ENCODE measurements at places on chromosomes 4 and X.

- DNase-seq, result no peak
Observed at GRCh38 chr4:88382621-88383020, 4.0 kb downstream of the HERC6 start.

DNA sequence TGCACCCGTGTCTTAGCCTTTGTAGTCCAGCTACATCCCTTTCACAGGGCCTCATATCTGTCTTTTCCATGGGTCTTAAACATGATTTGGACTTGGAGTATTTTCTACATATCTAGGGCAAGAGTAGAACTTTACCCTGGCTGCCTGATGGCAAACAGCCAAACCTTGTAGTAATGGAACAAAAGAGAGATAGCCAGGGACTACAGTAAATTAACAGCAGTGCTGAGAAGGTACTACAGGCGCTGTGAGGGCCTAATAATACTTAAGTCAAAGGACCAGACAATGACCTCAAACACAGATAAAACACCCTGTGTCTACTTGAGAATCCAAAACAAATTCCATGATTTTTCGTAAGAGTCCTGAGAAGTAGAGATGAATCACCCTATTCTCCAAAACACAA lies 111.0 kb upstream of the WDR17 start:
- no peak for DNase-seq

DNA sequence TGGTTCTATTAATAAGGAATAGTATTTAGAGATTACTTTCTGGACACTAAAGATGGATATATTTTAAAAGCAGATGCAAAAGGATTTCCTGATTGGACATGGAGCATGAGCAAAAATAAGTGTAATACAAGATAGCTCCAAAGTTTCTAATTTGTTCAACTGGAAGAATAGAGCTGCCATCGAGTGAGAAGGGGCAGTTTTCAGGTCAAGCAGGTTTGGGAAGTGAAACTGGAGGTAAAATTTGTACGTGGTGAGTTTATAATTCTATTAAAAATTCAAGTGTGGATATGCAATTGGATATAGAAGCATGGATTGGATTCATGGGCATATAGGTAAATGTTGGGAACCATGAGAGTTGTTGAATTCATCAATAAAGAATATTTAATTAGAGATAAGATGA lies 31.8 kb downstream of the PRDM8 start:
- no peak for DNase-seq

- no peak for DNase-seq
Observed at GRCh38 chr4:1614049-1614448, 70.1 kb downstream of the FAM53A start.

DNA sequence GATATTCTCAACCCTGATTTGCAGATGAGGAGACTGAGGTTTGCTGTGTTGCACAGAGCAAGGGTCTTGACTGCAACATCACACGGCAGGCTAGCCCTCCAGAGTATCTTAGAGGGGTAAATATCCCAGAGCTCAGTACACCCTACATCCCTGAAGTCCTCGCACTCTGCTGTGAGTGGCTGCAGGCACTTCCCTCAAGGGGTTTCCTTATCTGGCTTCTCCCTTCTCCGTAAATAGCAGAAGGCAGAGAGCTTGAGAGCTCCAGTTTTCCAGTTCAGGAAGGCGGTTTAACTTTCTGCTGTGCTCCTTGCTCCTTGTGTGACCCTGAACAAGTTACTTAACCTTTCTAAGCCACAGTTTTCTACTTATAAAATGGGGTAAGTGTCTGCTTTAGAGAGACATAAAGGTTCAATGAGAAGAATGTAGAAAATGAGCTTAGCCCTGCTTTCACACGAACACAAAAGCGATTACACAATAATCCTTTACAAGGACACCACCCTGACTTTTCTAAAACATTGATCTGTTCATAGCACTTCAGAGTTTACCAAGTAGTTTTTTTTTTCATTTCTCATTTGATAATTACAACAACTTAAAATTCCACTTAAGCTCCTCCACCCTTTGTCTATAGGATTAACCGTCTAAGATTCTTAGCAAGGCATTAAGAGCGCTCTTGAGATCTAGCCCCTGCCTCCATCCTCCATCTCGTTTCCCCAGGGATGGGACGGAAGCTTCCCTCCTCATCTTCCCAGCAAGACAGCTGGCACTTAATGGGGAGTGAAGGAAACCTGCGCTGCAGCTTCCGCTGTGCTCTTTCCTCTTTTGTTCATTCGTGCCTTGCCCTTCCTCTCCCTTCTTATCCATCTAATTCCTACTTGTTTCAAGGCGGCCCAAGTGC lies 68.4 kb downstream of the TAPT1 start:
- DNase-seq, result no peak

DNA sequence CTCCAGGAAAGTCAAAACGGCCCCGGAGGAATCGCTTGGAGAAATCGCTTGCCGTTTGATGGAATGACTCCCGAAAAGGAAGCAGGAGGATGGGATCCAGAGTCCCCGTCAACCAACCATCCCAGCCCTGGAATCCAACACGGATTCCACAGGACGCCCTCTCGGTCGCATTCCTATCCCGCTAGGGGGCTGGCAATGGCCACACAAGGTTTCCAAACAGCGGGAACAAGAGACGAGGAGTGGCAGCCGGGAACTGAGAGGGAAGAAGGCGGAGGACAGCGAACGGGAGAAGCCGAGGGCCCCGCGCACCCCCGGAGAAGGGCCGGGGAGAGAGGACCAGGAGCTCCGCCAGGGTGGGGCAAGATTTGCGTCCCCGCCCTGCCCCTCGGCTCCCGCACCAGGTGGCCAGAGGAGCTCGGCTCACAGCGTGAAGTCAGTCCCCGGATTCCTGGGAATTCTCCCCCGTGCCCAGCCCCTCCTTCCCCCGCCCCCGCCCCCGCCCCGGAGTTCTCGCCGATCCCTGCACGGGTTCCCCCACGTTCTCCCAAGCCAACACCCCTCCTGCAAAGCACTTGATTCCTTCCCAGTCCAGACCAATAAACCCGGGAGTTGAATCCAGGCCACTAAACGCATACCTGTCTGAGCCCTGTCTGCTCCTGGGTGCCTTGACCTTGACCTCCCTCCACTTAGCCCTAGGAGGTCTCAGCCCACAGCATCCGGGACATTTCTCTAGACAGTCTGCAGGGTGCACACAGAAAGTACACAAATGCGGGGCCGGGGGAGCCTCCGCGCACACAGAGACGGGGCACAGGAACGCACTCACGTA lies 1.4 kb downstream of the PDZD4 start:
- DNase-seq, result no peak

DNA sequence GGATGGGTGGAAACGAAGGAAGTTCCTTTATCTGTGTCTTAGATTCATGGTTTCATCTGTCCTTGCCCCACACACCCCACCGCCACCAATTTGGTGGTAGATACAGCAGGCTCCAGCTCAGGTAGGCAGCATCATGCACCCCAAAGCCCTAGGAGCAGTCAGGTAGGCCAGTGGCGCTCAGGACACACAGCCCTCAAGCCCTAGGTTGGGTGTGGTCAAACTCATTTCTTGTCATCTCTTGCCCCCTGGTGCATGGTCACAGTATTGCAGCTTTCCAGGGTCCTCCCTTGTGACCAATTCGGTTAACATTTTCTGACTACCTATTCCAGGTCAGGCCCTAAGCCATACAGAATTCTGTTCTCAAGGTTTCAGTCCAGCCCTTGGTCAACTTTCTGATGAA lies 14.5 kb upstream of the PRRG3 start:
- peak; percentile 73 for DNase-seq

- DNase-seq, result peak; percentile 54
Observed at GRCh38 chr4:74449571-74450297, 4.8 kb downstream of the AREG start.

DNA sequence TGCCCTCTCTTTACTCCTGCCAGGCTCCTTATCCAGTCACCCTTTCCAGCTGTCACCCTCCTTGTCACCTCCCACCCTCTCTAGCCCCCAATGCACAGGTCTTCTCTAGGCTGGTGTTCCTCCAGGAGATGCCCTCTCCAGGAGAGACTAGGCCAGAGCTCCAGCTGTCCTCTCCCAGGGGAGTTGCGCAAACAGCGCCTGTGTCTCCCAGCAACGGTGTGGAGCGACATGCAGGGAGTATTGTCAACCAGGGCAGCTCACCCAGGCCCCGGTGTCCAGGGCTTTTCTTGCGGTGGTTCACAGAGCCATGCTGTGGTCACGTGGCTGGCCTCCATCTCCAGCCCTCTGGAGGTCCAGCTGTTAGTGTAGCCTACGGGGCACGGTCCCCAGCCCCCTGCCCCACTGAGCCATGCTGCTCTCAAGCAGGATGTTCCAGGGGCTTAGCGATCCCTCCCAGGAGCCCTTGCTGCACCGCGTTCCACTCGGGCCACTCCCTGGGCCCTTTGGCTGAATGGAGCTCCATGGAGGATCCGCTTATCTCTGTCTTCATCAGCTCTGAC lies 34.8 kb downstream of the CCNQ start:
- no peak for DNase-seq

- peak; percentile 11 for DNase-seq
Observed at GRCh38 chr4:144906181-144906925, 191.6 kb downstream of the ANAPC10 start.

- peak; percentile 65 for DNase-seq
Observed at GRCh38 chrX:37060999-37061398, 52.8 kb downstream of the FAM47C start.

- DNase-seq, result no peak
Observed at GRCh38 chr4:157700898-157701694, 471.7 kb downstream of the GASK1B start.

GRCh38 chr4:110527156-110527555 lies 51.2 kb downstream of the ENPEP start:
- DNase-seq, result no peak

GRCh38 chr4:125682730-125683129 lies 368.0 kb downstream of the FAT4 start:
- no peak for DNase-seq

GRCh38 chr4:129821073-129821472 lies 725.1 kb downstream of the C4orf33 start:
- DNase-seq, result no peak

DNA sequence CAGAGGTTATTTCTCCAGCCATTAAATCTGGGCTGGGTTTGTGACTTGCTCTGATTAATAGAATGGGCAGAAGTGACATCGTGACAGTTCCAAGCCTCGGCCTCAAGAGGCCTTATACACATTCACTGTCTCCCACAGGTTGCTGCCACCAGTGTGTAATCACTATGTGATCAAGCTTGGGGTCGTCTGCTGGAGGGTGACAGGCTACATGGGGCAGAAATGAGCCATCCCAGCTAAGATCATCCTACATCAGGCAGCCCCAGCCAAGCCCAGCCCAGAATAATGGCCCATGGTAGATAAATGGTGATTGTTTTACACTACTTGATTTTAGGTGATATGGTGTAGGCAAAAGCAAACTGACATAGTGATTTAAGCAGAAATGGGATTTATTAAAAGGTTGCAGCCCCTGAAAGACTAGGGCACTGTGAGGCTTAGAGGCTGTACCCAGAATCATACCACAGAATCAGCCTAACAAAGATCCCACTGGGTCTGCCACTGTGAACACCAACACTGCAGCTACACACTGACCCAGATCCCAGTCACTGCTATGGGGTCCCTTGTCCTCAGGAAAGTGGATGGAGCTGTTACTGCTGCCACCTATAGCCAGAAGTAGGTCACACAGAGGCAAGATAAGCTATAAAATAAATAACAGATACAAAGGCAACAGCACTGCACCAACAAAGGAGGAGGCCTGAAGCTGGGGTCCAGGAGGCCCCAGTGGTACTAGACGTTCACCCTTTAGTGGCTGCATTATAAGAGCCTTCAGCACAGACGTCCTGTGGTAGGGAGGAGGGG lies 159.6 kb upstream of the RBPJ start:
- DNase-seq, result no peak

DNA sequence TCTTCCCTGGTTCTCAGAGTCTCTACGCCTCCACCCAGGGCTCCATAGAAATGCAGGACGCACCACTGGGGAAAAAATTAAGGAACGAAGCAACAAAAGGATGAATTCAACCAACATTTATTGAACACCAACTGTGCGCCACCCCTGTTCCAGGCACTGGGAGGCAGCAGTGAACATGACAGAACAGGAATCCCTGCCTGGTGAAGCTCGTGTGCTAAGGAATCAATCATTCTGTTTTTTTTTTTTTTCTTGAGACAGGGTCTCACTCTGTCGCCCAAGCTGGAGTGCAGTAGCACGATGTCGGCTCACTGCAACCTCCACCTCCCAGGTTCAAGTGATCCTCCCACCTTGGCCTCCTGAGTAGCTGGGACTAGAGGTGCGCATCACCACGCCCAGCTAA lies 1.9 kb upstream of the FTSJ1 start:
- no peak for DNase-seq

DNA sequence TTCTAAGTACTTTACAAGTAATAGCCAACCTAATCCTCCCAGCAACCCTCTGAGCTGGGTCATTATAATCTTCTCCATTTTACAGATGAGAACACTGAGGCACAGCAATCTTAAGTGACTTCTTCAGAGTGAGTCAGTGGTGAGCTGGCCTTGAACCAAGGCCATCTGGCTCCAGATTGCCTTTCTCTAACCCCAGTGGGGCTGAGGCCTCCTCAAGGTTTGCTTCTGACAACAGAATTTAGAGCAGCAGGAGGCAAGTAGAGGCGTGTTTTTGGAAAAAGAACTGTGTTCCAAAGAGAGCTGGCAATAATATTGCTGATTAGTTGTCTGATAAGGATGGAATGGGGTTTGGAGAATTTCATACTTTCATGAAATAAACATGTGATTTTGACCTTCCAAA lies 41.2 kb downstream of the PIR start:
- peak; percentile 23 for DNase-seq

DNA sequence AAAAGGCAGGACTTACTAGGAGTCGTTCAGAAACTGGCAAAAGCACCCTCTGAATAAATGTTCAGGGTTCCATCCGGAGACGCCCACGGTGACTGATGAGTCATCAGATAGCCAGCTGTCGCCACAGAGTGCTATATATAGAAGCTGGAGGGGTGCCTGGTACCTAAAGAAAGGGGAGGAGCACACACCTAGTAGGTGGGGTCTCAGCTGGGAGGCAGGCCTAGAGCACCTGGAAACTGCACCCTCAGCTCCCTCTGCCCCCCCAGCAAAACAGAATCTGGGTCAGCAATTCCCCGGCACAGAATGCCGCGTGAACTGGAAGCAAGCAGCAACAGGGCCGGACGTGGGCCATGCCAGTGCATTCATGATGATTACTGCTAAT lies 242.0 kb downstream of the BCOR start:
- DNase-seq, result peak; percentile 55

- peak; percentile 48 for DNase-seq
Observed at GRCh38 chr4:114807759-114808404, 209.3 kb downstream of the UGT8 start.

- DNase-seq, result no peak
Observed at GRCh38 chr4:89704651-89705395, 132.1 kb downstream of the SNCA start.

- DNase-seq, result no peak
Observed at GRCh38 chrX:45748369-45748774, 547.7 kb upstream of the DIPK2B start.

DNA sequence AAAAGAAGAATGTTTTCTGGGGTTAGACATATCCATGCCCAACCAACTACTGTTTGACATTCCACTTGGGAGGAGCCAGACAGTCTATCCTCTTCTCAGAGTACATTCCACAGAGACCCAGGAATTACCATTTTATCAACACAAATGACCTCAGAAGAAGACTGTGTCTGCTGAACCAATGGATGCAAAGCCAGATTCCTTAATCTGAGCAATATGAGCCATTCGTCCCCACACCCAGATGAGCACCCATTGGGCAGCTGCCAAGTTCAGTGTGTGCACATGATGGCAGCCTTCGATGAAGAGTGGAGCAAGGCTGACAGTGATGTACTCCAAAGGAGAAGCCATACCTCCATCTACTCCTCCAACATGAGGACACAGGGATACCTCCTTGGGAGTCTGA lies 111.3 kb downstream of the ZNF674 start:
- DNase-seq, result no peak
